ENCODE measurements at places on chromosomes 6 and 20.

DNA sequence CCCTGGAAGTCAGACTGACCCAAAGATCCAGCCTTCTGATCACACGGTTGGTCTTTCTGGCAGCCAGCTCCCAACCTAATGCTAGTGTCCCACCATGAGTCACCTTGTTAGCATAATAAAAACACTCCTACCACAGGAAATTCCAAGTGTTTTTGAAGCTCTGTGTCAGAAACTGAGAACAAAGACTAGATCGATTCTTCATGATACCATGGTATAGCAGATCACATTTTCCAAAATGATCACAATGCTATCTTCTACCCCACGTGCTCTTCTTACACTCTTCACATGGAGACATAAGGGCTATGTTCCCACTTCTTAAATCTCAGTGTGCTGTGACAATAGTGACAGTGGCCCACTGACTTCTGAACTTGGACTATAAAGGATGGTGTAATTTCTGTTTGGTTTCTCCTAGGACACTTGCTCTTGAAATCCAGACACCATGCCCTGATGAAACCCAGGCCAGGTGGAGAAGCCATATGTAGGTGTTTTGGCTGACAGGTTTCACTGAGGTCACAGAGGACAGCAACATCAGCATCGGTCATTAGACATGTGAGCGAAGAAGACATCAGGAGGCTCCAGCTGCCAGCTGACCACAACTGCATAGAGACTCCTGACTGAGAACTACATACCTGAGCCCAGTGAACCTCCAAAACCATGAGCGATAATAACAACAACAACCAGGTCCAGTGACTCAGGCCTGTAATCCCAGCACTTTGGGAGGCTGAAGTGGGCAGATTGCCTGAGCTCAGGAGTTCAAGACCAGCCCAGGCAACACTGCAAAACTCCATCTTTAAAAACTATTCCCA is 57.5 kb downstream of the MKKS start:
- no peak overlapping the region for H3K4me3 ChIP-seq
- no peak overlapping the region for H3K27ac ChIP-seq
- H3K4me1 ChIP-seq, result no peaks in the 10 kb centered on the region

- no peak for DNase-seq
- no peak overlapping the region for H3K27ac ChIP-seq
- no peaks in the 10 kb centered on the region for H3K36me3 ChIP-seq
- H3K4me1 ChIP-seq, result peaks cover 12% of the 10 kb centered on the region
- H3K4me3 ChIP-seq, result no peak overlapping the region
Observed at GRCh38 chr6:157527471-157527907, 146.5 kb downstream of the ZDHHC14 start.

GRCh38 chr6:154276810-154277628 is 79.6 kb downstream of the IPCEF1 start:
- no peaks in the 10 kb centered on the region for H3K27me3 ChIP-seq
- no peak overlapping the region for H3K27ac ChIP-seq
- no peak for DNase-seq
- H3K4me3 ChIP-seq, result no peak overlapping the region
- H3K4me1 ChIP-seq, result no peaks in the 10 kb centered on the region

DNA sequence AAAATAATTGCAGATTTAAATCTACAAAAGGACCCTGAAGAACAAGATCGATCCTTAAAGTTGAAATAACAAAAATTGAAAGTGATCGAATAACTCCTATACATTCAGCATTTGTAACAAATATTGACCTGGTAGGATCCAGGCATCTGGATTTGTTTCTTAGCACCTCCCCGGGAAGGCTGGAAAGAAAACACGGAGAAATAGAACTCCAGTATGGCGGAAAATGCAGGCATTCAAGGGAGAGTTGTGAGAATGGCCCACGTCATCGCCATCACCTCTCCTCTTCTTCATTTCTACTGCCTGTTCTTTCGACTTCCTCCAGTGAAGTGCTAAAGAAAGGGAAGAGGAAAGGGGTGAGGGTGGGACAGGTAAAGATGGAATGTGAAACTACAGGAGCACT is 242.3 kb upstream of the TFAP2D start:
- H3K36me3 ChIP-seq, result no peaks in the 10 kb centered on the region
- no peak overlapping the region for H3K4me3 ChIP-seq
- no peak overlapping the region for H3K27ac ChIP-seq
- H3K4me1 ChIP-seq, result no peaks in the 10 kb centered on the region
- no peak for DNase-seq

- H3K4me1 ChIP-seq, result no peaks in the 10 kb centered on the region
- no peak overlapping the region for H3K27ac ChIP-seq
Observed at GRCh38 chr6:140175486-140175885, 801.0 kb upstream of the CITED2 start.

DNA sequence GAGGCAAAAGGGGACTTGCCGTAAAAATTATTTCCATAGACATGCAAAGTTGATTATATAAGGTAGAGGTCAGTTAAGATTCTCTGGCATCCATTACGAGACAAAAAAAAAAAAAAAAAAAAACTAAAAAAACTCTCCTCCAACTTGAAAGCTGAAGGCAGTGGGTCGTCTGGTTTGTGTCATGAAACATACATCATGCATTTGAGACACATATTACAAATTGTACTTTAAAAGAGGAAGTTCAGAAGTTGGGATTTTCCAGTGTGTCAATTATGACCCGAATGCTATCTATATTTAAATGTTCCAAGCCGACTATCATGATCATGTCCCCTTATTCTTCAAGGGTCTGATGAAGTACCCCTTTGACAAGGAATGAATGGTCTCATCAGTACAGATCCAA is 125.1 kb downstream of the ZNF217 start:
- H3K27ac ChIP-seq, result no peak overlapping the region
- DNase-seq, result no peak
- no peaks in the 10 kb centered on the region for H3K4me1 ChIP-seq
- H3K36me3 ChIP-seq, result peaks cover 26% of the 10 kb centered on the region
- H3K27me3 ChIP-seq, result no peaks in the 10 kb centered on the region
- no peak overlapping the region for H3K4me3 ChIP-seq

- no peak overlapping the region for H3K27ac ChIP-seq
- H3K27me3 ChIP-seq, result no peaks in the 10 kb centered on the region
- no peaks in the 10 kb centered on the region for H3K36me3 ChIP-seq
- no peak overlapping the region for H3K4me3 ChIP-seq
Observed at GRCh38 chr6:159103396-159104162, 58.8 kb upstream of the TAGAP start.

DNA sequence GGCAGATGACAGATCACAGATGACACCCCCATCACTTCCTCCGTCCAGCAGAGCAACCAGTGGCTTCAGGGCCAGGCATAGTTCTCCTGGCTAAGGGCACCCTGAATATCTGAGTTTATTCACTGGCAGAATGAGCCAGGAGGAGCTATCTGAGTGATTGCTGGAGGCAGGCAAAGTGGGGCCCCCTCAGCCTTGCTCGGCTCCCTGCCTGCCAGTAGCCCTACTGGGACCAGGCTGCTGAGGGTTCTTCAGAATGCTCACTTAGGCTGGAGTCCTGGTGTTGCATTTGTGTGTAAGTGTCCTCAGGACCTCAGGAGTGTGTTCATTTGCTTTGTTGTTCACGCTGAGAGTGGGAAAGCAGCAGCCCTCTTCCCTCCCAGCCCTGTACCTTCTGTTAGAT is 31.2 kb downstream of the CHMP4B start:
- H3K4me1 ChIP-seq, result peaks cover 16% of the 10 kb centered on the region
- no peaks in the 10 kb centered on the region for H3K27me3 ChIP-seq
- no peak for DNase-seq

DNA sequence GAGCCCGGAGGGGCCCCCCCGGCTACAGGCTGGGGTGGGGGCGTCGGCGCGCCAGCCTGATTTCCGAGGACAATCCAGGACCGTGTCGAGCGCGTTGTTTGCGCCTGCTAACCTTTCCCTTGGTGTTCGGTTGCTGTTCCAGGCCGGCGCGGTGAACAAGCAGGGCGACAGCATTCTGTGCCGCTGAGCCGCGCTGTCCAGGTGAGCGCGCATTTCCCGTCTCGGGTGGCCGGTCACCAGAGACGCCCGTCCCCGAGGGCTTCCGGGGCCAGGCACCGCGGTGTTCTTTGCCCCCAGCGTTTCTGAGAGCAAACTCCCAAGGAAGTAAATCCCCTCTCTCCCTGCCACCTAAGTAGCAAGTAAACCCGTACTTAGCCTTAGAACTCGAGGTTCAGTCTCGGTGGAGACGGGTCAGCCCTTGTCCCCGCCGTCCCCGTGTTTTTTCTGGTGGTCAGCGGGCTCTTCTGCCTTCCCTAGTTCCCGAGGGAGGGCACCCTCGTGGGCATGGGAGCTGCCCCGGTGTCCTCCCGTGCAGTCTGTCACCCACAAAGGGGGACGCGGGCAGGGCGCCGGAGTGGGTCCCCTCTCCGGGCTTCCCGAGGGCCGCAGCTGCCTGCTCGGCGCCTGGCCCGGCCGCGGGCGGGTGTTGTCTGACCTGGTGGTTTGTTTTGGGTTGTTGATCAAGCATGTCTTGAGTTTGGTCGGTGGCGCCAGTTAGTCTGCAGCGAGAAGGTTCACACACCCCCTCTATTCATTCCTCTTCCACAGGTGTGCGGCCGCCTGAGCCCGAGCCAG is 1.5 kb downstream of the ID4 start:
- peaks cover 2% of the 10 kb centered on the region for H3K27me3 ChIP-seq
- peaks cover 15% of the 10 kb centered on the region for H3K36me3 ChIP-seq
- H3K4me1 ChIP-seq, result peaks cover 2% of the 10 kb centered on the region
- H3K27ac ChIP-seq, result no peak overlapping the region
- H3K4me3 ChIP-seq, result peak overlapping the region; percentile 92
- peak; percentile 74 for DNase-seq

- H3K4me1 ChIP-seq, result peaks cover 10% of the 10 kb centered on the region
- H3K27ac ChIP-seq, result no peak overlapping the region
- H3K36me3 ChIP-seq, result no peaks in the 10 kb centered on the region
- no peak for DNase-seq
Observed at GRCh38 chr20:54350415-54350814, 125.0 kb upstream of the DOK5 start.

DNA sequence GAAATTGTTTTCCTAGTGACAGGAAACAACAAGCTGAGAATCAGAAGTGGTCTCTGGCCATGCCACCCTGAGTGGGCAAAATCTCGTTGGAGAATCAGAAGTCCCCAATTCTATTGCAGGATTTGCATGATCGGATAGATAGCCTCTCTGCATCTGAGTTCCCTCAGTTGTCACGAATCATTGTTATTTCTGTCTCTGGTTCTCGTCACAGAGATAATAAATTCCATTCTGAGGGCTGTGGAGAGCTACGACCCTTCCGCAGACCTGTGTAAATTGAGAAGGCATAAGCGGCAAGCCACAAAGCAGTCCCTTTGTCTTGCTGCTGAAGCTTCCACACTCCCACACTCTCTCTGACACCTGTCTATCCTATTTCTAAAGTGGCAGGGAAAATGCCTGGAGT is 102.4 kb upstream of the CNR1 start:
- no peak overlapping the region for H3K4me3 ChIP-seq
- H3K27me3 ChIP-seq, result no peaks in the 10 kb centered on the region
- no peaks in the 10 kb centered on the region for H3K4me1 ChIP-seq
- H3K36me3 ChIP-seq, result no peaks in the 10 kb centered on the region
- no peak for DNase-seq
- no peak overlapping the region for H3K27ac ChIP-seq

DNA sequence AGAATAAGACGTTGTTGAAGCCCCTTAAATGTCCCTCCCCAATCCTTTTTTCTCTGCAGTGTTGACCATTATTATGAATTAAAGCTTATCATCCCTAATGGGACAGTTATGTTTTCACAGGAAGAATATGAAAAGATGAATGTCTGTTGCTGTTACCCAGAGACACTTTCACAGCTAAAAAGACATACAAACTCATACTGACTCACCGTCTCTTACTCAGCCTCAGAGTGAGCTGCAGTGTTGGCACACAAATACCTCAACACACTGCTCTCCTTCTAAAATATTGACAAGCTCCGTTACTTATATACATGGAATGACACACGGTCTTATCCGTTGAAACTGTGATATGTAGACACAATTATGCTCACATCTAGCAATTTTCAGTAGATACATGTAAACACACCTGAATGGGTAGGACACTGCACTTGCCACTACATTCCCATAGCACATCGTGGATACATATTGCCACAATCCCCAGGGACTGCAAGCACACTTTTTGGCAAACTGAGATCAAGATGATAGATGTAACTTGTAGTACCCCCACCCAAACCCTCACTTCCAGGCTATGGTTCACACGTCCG is 9.6 kb upstream of the SAPCD1 start:
- H3K4me3 ChIP-seq, result no peak overlapping the region
- no peaks in the 10 kb centered on the region for H3K27me3 ChIP-seq
- H3K36me3 ChIP-seq, result peaks cover 8% of the 10 kb centered on the region
- H3K27ac ChIP-seq, result no peak overlapping the region

DNA sequence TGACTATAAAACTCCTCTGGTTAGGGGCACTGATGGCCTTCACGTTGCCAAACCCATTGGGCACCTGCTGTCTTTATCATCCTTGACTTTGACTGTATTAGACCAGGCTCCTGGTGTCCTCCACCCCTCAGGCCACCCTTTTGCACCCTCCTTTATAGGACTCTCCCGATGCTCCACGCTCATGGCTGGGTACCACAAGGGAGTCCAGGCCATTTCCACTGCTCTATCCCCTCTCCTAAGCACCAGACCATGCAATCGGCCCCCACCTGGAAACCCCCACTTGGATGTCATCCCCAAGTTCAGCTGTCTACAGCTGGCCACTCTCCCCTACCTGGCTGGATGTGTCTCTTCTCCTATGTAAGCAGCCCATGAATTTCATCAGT is 115.2 kb downstream of the TOX2 start:
- DNase-seq, result no peak
- no peaks in the 10 kb centered on the region for H3K27me3 ChIP-seq
- H3K36me3 ChIP-seq, result no peaks in the 10 kb centered on the region
- no peak overlapping the region for H3K27ac ChIP-seq
- H3K4me3 ChIP-seq, result no peak overlapping the region

GRCh38 chr20:1336699-1337367 is 7.9 kb upstream of the SDCBP2 start:
- peaks cover 19% of the 10 kb centered on the region for H3K36me3 ChIP-seq
- no peaks in the 10 kb centered on the region for H3K4me1 ChIP-seq
- no peak overlapping the region for H3K27ac ChIP-seq
- peak; percentile 31 for DNase-seq
- no peak overlapping the region for H3K4me3 ChIP-seq

- no peaks in the 10 kb centered on the region for H3K27me3 ChIP-seq
- DNase-seq, result no peak
- H3K36me3 ChIP-seq, result peaks cover 4% of the 10 kb centered on the region
- H3K4me3 ChIP-seq, result no peak overlapping the region
Observed at GRCh38 chr6:169851641-169852503, 100.5 kb downstream of the ERMARD start.
